ENCODE measurements at places on chromosomes 5 and 9.

GRCh38 chr5:110879675-110880074, 140.9 kb downstream of the SLC25A46 start:
- no peak for DNase-seq

GRCh38 chr9:121372239-121373010, 2.4 kb upstream of the STOM start:
- no peak for DNase-seq

DNA sequence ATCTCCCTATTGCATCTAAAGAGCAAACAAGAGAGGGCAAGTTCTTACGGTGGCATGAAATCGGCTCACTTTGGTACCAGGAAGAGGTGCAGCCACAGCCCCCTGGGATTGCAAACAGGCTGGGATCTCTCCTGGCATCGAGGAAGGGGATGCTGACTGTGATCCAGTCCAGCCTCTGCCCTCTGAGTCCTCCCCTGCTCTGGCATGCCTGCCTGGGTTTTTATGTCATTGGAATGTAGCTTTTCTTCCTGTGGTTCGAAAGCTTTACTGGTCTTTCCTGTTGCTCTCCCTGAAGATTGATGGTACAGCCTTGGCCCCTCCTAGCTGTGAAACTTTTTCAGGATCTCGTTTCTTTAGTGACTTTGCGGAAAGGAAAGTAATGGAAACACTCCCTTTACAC, 6.6 kb downstream of the SLC46A2 start:
- DNase-seq: no peak

DNA sequence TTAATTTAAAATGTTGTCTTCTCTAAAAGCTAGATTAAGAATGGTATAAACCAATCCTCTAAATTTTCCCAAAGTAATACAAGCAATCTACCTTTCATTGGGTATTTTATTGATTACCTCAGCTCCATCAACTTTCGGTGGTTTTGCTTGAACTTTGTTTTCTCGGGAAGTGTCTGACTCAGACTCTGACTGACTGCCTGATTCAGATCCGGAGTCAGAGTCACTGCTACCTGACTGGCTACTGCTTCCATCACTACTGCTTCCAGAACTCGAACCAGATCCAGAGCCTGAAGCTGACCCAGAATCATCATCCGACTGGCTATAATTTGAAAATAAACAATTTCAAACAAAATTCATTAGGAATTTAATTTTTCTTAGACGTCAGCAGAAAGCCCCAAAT, 24.0 kb downstream of the CHD1 start:
- DNase-seq: no peak

- DNase-seq: no peak
Measured at GRCh38 chr5:105304859-105305258, 1742.3 kb upstream of the NUDT12 start.

DNA sequence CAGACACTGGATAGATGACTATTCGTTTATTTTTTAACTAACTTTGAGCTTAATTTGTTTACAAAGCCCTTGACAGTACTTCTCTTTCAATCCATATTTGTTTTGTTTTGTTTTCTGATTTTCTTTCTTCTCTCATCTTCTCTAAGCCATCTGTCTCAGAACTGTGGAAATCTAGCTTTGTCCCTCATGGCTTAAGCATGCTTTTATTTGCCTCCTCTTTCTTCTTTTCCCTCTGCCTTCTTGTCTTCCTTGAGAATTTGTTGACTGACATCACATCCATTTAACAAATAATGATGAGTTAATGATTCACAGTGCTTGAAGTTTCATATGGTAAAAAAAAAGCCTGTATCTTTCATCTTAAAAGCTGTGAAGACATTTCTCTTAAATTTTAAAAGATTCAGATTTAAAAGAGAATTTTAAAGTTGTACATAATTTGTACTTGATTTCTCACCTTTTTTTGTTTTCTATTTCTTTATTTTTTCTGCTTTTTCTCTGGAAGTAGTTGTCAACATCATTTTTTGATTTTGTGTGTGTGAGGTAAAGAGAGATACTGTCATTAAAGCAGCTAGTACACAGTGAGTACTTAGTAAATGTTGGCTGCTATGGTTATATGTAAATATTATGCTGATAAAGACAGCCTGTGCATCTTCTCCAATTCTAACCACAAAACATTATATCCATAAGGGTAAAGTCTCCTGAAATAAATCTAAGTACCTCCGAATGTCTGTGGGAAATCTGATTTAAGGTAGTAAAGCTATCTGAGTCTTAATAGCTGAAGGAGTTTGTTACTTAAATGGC, 13.9 kb upstream of the SGCD start:
- DNase-seq: no peak

DNA sequence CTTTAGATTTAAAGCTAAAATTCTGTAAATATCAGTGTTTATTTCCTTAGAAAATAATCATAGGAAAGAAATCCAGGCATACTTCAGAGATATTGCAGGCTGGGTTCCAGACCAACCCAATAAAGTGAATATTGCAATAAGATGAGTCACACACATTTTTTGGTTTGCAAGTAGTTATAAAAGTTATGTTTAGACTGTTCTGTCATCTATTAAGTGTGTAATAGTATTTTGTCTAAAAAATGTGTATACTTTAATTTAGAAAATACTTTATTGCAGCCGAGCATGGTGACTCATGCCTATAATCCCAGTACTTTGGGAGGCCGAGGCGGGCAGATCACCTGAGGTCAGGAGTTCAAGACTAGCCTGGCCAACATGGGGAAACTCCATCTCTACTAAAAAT, 6.9 kb upstream of the RIC1 start:
- DNase-seq: no peak

DNA sequence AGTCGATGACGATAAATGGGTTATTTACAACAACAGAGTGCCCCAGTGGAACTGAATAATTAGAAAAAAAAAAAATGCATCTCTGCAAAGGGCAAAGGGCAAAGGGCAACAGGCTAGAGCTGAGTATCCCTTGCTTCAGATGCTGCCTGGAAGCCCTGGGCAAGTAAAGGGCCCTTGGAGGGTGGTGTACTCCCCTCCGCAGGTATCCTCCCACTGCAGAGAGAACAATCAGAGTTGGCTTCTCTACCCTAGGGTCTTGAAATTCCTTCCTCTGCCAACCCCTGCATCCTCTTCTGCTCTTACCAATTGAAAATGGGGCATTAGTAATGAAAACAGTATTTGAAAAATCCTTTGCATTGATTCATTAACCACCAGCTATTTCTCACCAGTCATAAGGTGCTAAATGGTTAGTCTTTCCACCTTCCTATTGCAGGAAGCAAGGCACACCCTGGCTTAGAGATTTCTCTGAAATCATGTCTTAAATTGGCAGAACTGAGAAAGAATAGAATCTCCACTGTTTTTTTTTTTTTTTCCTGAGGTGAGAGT, 122.6 kb downstream of the SEMA6A start:
- DNase-seq: no peak

GRCh38 chr9:33919276-33919897, 102.4 kb downstream of the UBE2R2 start:
- no peak for DNase-seq

DNA sequence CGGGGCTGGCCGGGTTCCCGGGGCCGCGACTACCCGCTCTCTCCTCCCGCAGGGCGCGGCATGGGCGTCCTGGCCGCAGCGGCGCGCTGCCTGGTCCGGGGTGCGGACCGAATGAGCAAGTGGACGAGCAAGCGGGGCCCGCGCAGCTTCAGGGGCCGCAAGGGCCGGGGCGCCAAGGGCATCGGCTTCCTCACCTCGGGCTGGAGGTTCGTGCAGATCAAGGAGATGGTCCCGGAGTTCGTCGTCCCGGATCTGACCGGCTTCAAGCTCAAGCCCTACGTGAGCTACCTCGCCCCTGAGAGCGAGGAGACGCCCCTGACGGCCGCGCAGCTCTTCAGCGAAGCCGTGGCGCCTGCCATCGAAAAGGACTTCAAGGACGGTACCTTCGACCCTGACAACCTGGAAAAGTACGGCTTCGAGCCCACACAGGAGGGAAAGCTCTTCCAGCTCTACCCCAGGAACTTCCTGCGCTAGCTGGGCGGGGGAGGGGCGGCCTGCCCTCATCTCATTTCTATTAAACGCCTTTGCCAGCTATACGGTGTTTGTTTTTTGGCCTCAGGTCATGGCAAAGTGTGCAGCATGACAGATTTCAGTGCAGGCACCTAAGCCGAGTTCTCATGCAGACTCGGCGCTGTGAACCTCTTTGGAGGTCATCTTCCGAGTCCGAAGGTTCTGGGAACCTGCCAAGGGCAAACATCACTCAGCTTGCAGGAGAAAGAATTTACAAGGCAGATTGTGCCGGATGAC, 516 bp downstream of the MRPL41 start:
- no peak for DNase-seq

GRCh38 chr9:100100146-100100667, 1.2 kb downstream of the INVS start:
- DNase-seq: no peak

DNA sequence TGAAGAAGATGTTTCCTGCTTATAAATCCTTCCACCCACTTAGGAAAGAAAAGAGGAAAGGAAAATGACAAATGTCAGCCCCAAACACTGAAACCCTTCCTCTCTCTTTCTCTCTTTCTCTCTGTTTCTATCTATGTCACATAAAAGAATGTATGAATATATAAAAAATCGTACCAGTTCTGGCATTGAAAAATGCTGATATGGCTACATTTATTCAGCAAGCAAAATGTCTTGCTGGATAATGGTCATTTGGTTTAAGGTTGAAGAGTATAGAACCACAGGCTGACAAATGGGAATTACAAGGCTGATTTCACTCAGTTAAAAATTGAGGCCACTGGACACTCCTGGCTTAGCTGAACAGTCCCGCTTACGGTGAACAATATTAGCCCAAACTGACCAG, 335.9 kb downstream of the PARP8 start:
- no peak for DNase-seq

GRCh38 chr9:98097836-98098235, 21.2 kb downstream of the TRIM14 start:
- no peak for DNase-seq

DNA sequence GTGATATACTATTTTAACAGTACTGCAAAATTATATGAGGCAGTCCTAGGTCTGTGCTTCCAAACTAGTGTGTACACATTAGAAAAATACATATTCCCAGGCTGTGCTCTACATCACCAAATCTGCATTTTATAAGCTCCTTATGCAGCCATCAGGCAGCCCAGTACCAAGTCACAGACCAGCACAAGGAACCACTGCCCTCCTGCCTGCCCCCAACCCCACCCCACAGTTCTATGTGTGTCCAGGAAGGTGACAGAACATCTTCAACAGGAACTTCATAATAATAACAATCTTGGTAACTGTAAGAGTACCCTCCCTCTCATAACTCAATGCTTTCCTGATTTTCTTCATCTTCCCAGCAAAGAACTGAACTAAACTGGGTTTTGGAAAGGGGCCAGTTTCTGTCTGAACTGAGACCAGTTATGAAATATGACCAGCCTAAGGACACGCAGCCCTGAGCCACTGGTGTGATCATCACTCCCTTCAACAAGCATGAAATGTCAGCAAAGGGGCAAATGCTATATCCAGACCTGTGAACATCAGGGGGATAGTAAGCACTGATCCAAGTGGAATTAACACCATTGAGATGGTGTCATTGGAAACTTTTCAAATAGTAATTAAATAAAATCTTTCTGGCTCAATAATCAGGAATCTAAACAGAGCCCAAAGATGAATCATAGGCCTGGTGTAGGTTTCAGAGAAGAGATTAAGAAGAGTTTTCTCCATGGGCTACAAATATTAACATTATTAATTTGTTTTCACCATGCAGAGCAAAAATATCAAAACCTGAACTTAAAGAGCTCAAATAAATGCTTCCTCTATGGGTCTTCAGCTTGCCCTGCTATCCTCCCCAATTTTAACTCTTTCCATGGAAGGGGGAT, 82.1 kb downstream of the DPYSL3 start:
- no peak for DNase-seq

DNA sequence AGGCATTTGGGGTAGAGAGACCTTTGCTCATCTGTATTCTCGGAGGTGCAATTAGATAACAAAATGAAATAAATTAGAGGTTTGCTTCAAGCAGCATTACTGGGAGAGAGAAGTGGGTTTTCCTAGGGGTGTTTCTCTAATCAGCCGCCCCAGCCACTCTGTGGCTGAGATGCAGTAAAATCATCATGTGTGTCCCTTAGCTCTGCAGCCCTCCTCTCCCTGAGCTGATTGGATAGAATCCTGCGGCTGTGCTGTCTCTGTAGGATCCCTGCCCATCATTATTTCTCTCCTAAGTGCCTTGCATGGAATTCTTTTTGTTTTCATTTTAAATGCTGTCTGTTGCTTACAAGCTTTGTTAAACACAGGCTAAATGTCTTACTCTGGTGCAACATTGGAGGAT, 171.4 kb downstream of the SH3GL2 start:
- DNase-seq: no peak

DNA sequence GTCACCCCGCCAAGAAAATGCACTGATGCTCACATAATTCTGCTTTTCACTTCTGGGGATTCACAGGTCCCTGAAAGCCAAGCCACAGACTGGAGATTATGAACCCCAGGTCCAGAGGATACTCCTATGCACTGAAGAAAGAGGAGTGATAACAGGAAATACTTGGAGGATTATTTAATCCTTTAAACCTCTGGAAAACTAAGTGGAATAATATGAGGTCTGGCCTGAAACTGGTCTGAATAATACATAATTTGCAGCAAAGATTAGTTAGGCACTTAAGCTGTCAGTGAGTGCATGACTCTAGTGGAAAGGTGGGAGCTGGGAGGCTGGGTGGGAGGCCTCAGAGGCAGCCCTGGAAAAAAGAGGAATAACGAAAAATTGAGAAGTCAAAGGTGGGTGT, 45.7 kb downstream of the MARCHF3 start:
- DNase-seq: no peak

- no peak for DNase-seq
Measured at GRCh38 chr5:87851603-87852002, 417.0 kb downstream of the TMEM161B start.

DNA sequence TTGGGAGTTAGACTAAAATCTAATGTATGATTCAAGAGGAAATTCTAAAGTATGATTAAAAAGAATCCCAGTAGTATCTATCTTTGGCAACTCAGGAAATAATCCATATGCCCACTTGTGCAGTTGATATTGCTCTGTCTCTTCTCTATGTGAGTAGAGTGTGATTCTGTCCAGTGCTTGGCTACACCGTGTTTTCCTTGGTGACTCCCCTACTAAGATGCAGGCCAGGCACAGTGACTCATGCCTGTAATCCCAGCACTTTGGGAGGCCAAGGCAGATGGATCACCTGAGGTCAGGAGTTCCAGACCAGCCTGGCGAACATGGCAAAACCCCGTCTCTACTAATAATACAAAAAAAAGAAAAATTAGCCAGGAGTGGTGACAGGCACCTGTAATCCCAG, 495.4 kb downstream of the MAT2B start:
- DNase-seq: no peak

- no peak for DNase-seq
Measured at GRCh38 chr9:110148384-110148783, 59.6 kb downstream of the C9orf152 start.

- no peak for DNase-seq
Measured at GRCh38 chr9:83119873-83120272, 56.9 kb upstream of the RASEF start.

Measured in NCI-H1436 treated with DMSO at 0.1 percent for 48 hours (cell line).